SK-MEL-5 (cell line): ENCODE measurements at places on chromosomes 11 and 22. TPM values are rescaled to one million over a fixed set of nuclear protein-coding genes. Genes with fewer than 3 reads are reported as not detected.

OR4D5 gene
- total RNA-seq = not detected in 2 replicates

GSTT4 gene
- total RNA-seq = not detected in 2 replicates

ARHGAP8 gene
- total RNA-seq = 0.32 and 0.87 TPM in 2 replicates

INS gene
- not detected in 2 replicates for total RNA-seq

NRGN gene
- 0.87 TPM in 1 of 2 replicates, not detected in the other for total RNA-seq

PLAAT5 gene
- 0.21 TPM in 1 of 2 replicates, not detected in the other for total RNA-seq

OR51I1 gene
- 0.63 TPM in 1 of 2 replicates, not detected in the other for total RNA-seq

POU2AF1 gene
- not detected in 2 replicates for total RNA-seq

LMNTD2 gene
- 1.8 and 2.1 TPM in 2 replicates for total RNA-seq

ZP1 gene
- total RNA-seq = not detected in 2 replicates

MUC5AC gene
- not detected in 2 replicates for total RNA-seq

TSSK2 gene
- total RNA-seq = not detected in 2 replicates

CCDC87 gene
- 0.08 and 0.24 TPM in 2 replicates for total RNA-seq

CALCA gene
- total RNA-seq = not detected in 2 replicates

MS4A3 gene
- total RNA-seq = not detected in 2 replicates

ANO5 gene
- 0.21 and 0.59 TPM in 2 replicates for total RNA-seq

ARHGAP32 gene
- 8.6 and 9.6 TPM in 2 replicates for total RNA-seq

LINC01488 gene
- 3.6 and 4.4 TPM in 2 replicates for total RNA-seq

CDHR5 gene
- total RNA-seq = not detected in 2 replicates

C1QTNF4 gene
- not detected in 2 replicates for total RNA-seq

C11orf91 gene
- 0.29 TPM in 1 of 2 replicates, not detected in the other for total RNA-seq

C11orf65 gene
- total RNA-seq = 0.55 and 0.64 TPM in 2 replicates

TEX54 gene
- not detected in 2 replicates for total RNA-seq

IFITM1 gene
- 0.32 and 0.79 TPM in 2 replicates for total RNA-seq

EFCAB6 gene
- 0.29 and 0.55 TPM in 2 replicates for total RNA-seq

MMP8 gene
- 30.1 and 31.6 TPM in 2 replicates for total RNA-seq

GAB4 gene
- not detected in 2 replicates for total RNA-seq

GNAZ gene
- total RNA-seq = 3.6 and 3.9 TPM in 2 replicates

OR51L1 gene
- total RNA-seq = not detected in 2 replicates

C22orf15 gene
- total RNA-seq = not detected in 2 replicates

ARHGEF17 gene
- 1.1 and 1.5 TPM in 2 replicates for total RNA-seq

ACR gene
- total RNA-seq = not detected in 2 replicates

SLC37A2 gene
- total RNA-seq = 184 TPM in 2 replicates

FOLR2 gene
- total RNA-seq = not detected in 2 replicates

TCN2 gene
- 1.8 and 2.0 TPM in 2 replicates for total RNA-seq

TREH gene
- total RNA-seq = 0.03 and 0.13 TPM in 2 replicates

MPZL2 gene
- 0.53 TPM in 1 of 2 replicates, not detected in the other for total RNA-seq

PTPRCAP gene
- 0.16 and 0.79 TPM in 2 replicates for total RNA-seq

POTEH gene
- 0.40 TPM in 1 of 2 replicates, not detected in the other for total RNA-seq

SYT13 gene
- 1.3 and 1.7 TPM in 2 replicates for total RNA-seq

MAJIN gene
- total RNA-seq = not detected in 2 replicates

LYVE1 gene
- not detected in 2 replicates for total RNA-seq

PARVA gene
- total RNA-seq = 12.9 and 13.2 TPM in 2 replicates

NCR3LG1 gene
- 5.7 and 6.6 TPM in 2 replicates for total RNA-seq

BDNF gene
- 0.37 and 0.66 TPM in 2 replicates for total RNA-seq

SLC22A9 gene
- not detected in 2 replicates for total RNA-seq
